ENCODE measurements at places on chromosomes 16 and 17. TPM values are rescaled to one million over a fixed set of nuclear protein-coding genes. Genes with fewer than 3 reads are reported as not detected.

CAPNS2 gene
- total RNA-seq: not detected

INTS2 gene
- total RNA-seq: 21.9 TPM

SLFN11 gene
- 7.7 TPM for total RNA-seq

C16orf89 gene
- total RNA-seq: 6.6 TPM

CETP gene
- total RNA-seq: not detected

CCL2 gene
- total RNA-seq: 41.8 TPM

RAMP2 gene
- 16.3 TPM for total RNA-seq

GDPD1 gene
- 3.8 TPM for total RNA-seq

- no peak for DNase-seq
Observed at GRCh38 chr17:22409160-22409751, 716.9 kb downstream of the KCNJ18 start.

DNA sequence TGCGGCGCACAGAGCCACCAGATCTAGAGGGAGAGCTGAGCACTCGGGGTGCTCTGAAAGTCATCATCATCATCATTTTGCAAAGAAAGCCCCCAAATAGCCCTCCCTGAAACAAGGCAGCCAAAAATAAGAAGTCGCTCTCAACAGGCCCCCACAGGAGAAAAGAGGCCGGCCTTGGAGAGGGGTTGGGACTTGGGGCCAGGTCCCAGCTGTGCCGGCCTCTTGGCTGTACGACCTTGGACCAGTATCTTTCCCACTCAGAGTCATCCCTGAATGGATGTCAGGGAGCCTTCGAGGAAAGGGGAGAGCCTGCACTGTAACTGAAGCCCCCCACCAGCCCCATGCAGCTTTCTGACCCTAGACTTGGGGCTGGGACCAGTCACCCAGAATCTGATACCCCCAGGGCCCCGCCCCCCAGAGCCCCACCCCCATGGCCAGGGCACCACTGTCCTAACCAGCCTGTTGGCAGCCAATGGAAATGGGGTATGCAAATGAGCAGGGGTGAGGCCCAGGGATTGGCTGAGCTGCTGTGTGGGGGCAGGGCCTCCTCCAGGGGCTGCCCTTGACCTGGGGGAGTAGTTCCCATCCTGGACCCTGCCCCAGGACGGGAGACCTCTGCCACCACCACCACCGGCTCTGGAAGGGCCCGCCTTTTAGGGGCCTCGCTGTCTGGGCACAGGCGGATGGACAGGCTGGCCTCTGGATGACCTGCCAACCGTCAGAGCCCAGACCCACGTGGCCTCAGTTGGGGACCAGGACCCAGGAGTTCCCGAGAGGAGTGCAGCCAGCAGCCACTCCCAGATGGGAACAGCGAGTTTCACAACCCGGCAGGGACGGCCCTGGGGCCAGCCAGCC, 15.4 kb downstream of the ZFPM1 start:
- no peak for DNase-seq

GRCh38 chr17:50638606-50638965, 3.9 kb downstream of the ABCC3 start:
- DNase-seq: no peak

GRCh38 chr17:80961541-80962330, 29.9 kb upstream of the CHMP6 start:
- no peak for DNase-seq

DNA sequence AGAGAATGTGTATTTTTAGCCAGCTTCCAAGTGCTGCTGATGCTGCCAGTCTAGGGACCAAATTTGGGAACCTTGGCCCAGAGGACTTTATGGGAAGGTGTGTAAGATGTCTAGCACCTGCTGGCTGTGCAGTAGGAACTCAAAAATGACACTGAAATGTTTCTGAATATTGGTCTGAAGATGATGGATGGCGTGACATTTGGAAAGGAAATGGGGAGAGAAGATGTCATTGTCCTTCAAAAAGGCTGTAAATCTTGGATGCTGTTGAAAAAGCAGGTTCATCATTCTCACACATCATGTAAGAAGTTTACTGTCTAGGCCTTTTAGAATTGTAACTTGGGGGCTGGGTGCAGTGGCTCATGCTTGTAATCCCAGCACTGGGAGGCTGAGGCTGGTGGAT, 6.7 kb downstream of the EPN2 start:
- DNase-seq: no peak

DNA sequence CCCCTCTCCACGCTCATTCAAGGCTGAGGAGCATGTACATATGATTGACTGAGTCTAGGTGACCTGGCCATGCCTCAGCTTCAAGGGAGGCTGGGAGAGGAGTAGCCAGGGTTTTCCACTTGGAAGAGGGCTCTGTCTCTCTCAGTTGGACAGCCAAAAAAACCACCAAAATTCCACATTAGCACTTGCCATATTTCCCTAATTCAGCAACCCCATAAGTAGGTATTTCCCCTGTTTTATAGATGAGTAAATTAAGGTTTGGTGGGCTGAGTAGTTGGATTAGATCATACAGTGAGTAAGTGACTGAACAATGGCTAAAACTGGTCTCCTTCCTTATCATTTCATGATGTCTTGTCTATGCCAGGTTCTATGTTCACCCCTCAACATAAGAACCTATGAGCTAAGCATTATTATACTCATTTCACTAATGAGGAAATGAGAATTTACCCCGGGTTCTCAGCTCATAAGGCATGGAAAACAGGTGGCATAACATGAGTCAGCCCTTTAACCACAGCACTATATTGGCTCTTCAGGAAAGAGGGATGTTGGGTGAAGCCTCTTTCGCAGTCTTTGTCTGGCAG, 68.0 kb upstream of the GAS7 start:
- no peak for DNase-seq

GRCh38 chr17:49730078-49730784, 22.5 kb upstream of the SLC35B1 start:
- no peak for DNase-seq

DNA sequence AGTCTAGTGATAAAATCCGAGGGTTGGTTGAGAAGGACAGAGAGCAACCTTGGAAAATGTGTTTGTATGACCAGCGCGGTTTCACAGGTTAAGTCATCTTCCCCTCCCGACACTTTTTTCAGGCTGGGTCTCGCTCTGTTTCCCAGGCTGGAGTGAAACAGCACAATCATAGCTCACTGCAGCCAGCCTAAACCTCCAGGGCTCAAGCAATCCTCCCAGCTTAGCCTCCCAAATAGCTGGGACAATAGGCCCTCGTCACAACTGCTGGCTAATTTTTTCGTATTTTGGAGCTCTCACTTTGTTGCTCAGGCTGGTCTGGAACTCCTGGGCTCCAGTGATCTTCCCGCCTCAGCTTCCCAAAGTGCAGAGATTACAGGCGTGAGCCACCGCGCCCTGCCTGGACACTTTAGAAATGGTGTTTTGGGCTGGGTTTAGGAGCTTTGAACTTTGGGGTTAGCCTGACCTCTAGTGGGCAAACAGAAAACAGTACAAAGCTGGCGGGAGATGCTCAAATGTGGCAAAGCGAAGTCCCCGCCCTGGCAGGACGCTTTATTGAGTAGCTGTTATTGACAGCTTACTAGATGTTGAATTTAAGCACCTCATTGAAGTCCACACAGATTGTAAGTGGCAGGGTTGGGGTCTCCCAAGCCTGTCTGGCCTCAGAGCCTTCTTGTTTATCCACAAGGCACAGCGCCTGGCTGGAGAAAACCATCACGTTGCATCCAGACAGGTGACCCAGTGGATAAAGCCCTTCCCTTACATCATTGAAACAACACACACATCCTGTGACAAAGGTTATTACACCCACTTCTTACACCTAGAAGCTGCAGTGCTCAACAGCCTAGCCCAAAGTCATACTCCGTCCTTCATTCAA, 34.7 kb upstream of the RBBP6 start:
- peak; percentile 22 for DNase-seq

DNA sequence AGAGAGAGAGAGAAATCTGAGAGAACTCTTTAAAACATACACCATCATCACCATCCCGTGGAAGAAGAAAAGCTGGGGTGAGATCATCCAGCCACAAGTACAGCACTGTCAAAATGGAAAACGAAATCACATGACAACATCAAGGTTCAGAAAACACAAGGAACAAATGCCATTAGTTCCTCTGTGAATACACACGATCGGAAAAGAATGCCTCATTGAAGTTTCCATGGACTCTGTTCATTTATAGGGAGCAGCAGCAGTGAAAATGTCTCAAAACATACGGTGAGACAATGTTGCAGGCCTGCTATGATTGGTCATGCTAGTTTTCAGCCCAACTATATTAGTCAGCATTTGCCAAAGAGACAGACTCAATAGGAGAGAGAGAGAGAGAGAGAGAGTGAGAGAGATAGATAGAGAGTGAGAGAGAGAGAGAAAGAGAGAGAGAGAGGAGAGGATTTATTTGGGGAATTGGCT, 4.4 kb downstream of the CFAP97D1 start:
- no peak for DNase-seq

DNA sequence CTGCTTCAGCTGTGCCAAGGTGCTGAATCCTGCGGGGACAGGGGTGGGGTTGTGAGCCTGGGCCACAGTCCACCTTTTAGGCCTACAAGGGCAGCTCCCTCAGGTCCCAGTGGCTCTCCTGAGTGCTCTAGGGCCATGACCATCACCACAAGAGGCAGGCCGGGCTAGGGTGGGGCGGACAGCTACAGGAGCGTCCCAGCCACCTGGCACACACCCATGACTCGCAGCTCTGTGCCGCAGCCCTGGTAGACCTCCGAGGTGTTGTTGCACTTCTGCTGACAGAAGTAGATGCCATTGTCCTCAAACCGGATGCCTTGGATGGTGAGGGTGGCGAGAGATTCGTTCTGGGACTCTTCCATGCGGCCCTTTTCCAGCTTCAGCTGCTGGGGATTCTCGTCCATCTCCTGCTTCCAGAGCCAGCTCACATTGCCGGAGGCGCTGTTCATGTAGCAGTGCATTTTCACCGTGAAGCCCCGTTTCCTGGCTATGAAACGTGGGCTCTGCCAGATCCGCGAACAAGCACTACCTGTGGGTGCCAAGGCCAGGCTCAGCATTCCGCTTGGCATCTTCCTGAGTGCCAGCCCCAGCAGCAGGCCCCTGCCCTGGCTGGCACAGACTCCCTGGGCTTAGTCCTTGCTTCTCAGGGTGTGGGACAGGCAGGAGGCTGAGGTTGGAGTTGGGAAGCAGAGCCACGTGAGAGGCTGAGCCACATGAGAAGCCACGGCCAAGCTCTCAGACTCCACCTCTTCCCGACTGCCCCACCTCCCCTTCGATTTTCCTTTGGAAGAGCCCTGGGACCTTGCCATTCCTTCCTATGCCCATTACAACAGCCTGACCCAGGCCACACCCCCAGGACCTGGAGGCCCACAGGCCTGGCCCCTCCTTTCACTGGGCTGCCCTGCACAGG, 2.0 kb downstream of the CD79B start:
- DNase-seq: peak; percentile 33

DNA sequence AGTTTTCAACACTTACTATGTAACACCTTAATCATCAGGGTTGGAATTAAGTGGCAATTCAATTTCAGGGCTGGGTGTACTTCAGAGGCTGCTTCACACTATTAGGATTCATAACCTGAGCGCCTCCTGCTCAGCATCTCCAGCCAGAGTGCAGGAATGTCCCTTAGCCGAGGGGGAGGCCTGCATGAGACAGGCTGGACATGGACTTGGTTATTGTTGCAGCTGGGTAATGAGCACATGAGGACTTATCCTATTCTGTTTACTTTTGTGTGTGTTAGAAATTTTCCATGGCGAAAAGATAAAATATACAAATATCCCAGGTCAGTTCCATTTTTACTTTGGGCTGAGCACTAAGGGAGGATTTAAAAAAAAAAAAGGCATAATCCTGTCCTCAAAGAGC, 10.4 kb downstream of the PMM2 start:
- no peak for DNase-seq

DNA sequence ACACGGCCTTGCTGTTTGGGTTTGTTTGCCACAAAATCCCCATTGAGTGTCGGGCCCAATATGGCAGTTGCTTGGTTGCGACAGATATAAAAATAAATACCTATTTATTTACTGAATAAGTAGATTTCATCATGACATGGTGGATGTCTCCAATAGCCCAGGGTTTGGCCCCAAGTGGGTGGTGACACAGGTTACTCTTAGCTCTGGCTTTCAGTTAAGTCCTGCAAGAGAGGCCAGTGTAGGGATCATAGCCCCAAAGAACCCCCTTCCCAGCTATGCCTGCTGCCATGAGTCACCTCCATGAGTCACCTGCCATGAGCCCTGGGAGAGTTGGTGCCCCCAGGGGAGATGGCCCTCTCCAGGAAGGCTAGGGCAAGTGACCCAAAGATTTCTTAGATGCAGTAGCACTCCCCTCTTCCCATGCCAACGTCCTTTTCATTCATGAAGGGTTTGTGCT, 78.7 kb upstream of the LGALS9 start:
- DNase-seq: no peak

DNA sequence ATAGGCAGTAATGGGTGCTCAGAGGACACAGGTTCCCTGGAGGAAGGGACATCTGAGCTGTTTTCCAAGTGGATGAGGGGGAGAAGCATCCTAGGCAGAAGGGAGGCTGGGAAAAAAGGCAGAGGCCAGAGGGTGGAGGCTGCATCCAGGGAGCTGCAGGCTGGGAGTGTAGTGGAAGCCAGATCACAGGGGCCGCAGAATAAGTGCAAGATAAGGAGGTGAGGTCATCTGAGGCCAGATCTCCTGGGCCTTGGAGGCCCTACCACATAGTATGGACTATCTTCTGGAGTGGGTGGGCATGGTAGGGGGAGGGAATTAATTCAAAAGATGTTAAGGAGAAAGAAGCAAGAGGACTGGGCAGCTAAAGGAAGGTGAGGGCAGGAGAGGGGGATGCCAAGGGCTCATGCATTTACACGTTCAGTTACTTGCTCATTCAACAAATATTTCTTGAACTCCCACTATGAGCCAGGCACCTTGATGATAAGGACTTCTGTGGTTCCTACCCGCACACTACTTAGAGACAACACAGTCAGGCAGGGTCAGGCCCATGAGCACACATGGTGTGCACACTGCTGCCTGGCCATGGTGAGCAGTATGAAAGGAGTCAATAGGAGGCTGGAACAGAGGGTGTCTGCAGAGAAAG, 2.4 kb upstream of the RIPOR1 start:
- no peak for DNase-seq

GRCh38 chr17:59073972-59074371, 32.7 kb downstream of the TRIM37 start:
- no peak for DNase-seq

GRCh38 chr16:27617665-27618064, 67.7 kb downstream of the KATNIP start:
- DNase-seq: no peak

- DNase-seq: no peak
Observed at GRCh38 chr17:77496831-77497577, 356.2 kb downstream of the SEC14L1 start.

DNA sequence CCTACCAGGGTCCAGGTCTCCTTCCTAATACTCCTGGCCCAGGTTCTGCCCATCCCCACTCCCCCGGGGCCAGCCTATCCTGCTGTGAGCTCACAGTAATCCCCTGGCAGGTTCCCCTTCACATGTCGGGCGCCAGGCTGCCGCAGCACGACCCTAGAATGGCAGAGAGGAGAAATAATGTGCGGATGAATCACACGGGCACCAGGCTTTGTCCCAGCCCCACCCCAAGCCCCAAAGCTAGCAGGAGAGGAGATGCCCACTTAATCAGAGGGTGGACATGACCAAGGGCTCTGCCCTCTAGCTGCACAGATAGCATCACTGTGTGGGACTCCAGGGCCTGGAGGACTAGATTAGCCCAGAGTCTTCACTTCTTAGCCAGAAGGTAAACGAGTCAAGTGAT, 39.5 kb downstream of the ST3GAL2 start:
- no peak for DNase-seq
